ENCODE measurements at places on chromosomes 16 and 17. TPM values are rescaled to one million over a fixed set of nuclear protein-coding genes. Genes with fewer than 3 reads are reported as not detected.

MAF gene
- 0.26 TPM for total RNA-seq

CARD14 gene
- total RNA-seq: 0.46 TPM

CA5A gene
- total RNA-seq: not detected

TPSB2 gene
- not detected for total RNA-seq

PPP1R27 gene
- not detected for total RNA-seq

NPIPA3 gene
- 4.9 TPM for total RNA-seq

TEX14 gene
- not detected for total RNA-seq

AANAT gene
- total RNA-seq: not detected

SYCE1L gene
- total RNA-seq: 0.45 TPM

INCA1 gene
- total RNA-seq: not detected

TMEM204 gene
- total RNA-seq: not detected
